Hair follicle dermal papilla cell (primary cell): ENCODE measurements at places on chromosomes 4 and X. TPM values are rescaled to one million over a fixed set of nuclear protein-coding genes. Genes with fewer than 3 reads are reported as not detected.

The XPNPEP2 gene
- total RNA-seq, result 6.0 and 9.9 TPM in 2 replicates

The MAP7D2 gene
- total RNA-seq, result 0.16 and 0.49 TPM in 2 replicates

The NLGN3 gene
- total RNA-seq, result 0.24 and 0.49 TPM in 2 replicates

The USO1 gene
- 118 and 126 TPM in 2 replicates for total RNA-seq

The ADAMTS3 gene
- 4.5 and 6.7 TPM in 2 replicates for total RNA-seq

The FAM236D gene
- not detected in 2 replicates for total RNA-seq

The AKAP17A gene
- total RNA-seq, result 23.8 and 26.6 TPM in 2 replicates

The RNF128 gene
- under 0.01 and 0.16 TPM in 2 replicates for total RNA-seq

The AMER1 gene
- 4.6 and 5.5 TPM in 2 replicates for total RNA-seq

The PPEF2 gene
- not detected in 2 replicates for total RNA-seq

The SLC39A8 gene
- total RNA-seq, result 31.9 and 86.6 TPM in 2 replicates

The TMPRSS11A gene
- total RNA-seq, result not detected in 2 replicates

The DCLK2 gene
- total RNA-seq, result 6.9 and 10.9 TPM in 2 replicates

The GAGE12H gene
- not detected in 2 replicates for total RNA-seq

The SPRY1 gene
- total RNA-seq, result 19.6 and 20.6 TPM in 2 replicates

The OPRPN gene
- total RNA-seq, result not detected in 2 replicates

The CPLX1 gene
- total RNA-seq, result not detected in 2 replicates

The DGAT2L6 gene
- total RNA-seq, result not detected in 2 replicates

The CYSLTR1 gene
- total RNA-seq, result under 0.01 TPM in 1 of 2 replicates, not detected in the other

The HS3ST1 gene
- total RNA-seq, result 0.12 and 0.16 TPM in 2 replicates

The ATP2B3 gene
- total RNA-seq, result 0.16 TPM in 1 of 2 replicates, not detected in the other

The MAGEB1 gene
- not detected in 2 replicates for total RNA-seq

The ERCC6L gene
- total RNA-seq, result 0.24 and 0.32 TPM in 2 replicates

The LRIT3 gene
- total RNA-seq, result under 0.01 TPM in 1 of 2 replicates, not detected in the other

The PTCHD1 gene
- not detected in 2 replicates for total RNA-seq

The TMEM150C gene
- total RNA-seq, result 2.2 and 3.6 TPM in 2 replicates

The BMPR1B gene
- 0.32 and 0.73 TPM in 2 replicates for total RNA-seq

The HSFX3 gene
- not detected in 2 replicates for total RNA-seq

The SPANXN4 gene
- total RNA-seq, result not detected in 2 replicates

The CLTRN gene
- total RNA-seq, result 0.24 TPM in 1 of 2 replicates, not detected in the other

The GPRASP1 gene
- total RNA-seq, result 3.4 and 4.4 TPM in 2 replicates

The FAM199X gene
- 17.1 and 19.8 TPM in 2 replicates for total RNA-seq

The AKAP4 gene
- not detected in 2 replicates for total RNA-seq

The TBC1D8B gene
- 11.7 and 14.4 TPM in 2 replicates for total RNA-seq

The RBM47 gene
- total RNA-seq, result 2.2 and 4.5 TPM in 2 replicates

The NOX1 gene
- total RNA-seq, result not detected in 2 replicates
